Aorta (tissue), 5 donors: ENCODE measurements at places on chromosomes 11 and 22. TPM values are rescaled to one million over a fixed set of nuclear protein-coding genes. Genes with fewer than 3 reads are reported as not detected.

DNA sequence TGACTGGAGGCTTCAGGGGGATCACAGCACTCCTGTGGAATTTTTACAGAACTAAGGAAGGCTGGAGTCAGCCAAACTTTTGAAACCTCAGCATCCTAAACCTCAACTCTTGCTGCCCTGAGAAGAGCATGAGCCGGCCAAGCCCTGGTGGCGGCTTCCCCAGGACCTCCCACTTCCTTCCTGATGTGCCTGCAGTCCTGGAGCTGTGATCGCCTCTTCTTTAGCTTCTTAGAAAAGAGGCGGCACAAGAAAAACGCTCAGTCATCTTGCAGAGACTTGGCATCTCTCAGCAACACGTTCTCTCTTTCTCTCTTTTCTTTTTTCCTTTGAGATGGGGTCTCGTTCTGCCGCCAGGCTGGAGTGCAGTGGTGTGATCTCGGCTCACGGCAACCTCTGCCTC lies 40.4 kb upstream of the AMPD3 start:
- no peaks in the 10 kb centered on the region for H3K36me3 ChIP-seq
- H3K27ac ChIP-seq = no peak overlapping the region
- H3K27me3 ChIP-seq = no peaks in the 10 kb centered on the region
- H3K4me3 ChIP-seq = no peak overlapping the region
- peak; percentile 86 for DNase-seq

DNA sequence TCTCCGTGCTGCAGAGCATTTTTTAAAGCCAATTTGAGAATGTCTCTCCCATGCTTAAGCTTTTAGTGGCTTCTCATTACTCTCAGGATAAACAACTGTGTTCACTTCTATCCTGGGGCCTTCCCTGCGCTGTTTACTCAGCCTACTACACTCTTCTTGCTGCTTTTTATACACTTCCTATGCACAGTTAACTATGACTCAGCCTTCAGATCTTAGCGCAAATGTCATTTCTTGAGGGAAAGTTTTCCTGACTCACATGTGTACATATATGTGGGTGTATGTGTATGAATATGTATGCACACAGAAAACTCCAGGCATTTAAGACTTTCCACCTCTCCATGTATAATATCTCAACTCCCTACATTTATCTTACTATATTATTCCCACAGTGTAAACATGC lies 9.8 kb downstream of the THAP12 start:
- H3K36me3 ChIP-seq = no peaks in the 10 kb centered on the region
- H3K27ac ChIP-seq = no peak overlapping the region
- H3K4me1 ChIP-seq = peaks cover 2% of the 10 kb centered on the region
- no peak for DNase-seq

- DNase-seq = no peak
- no peaks in the 10 kb centered on the region for H3K4me1 ChIP-seq
- H3K36me3 ChIP-seq = no peaks in the 10 kb centered on the region
- H3K27me3 ChIP-seq = no peaks in the 10 kb centered on the region
Observed at GRCh38 chr22:24526191-24526590, 28.7 kb downstream of the GUCD1 start.

- no peak for DNase-seq
- H3K27ac ChIP-seq = no peak overlapping the region
- no peaks in the 10 kb centered on the region for H3K4me1 ChIP-seq
- no peak overlapping the region for H3K4me3 ChIP-seq
- H3K27me3 ChIP-seq = no peaks in the 10 kb centered on the region
- no peaks in the 10 kb centered on the region for H3K36me3 ChIP-seq
Observed at GRCh38 chr11:103528046-103528445, 418.8 kb downstream of the DYNC2H1 start.

GRCh38 chr11:112294688-112295340 lies 34.2 kb upstream of the PLET1 start:
- no peak for DNase-seq
- peaks cover 4% of the 10 kb centered on the region for H3K4me1 ChIP-seq
- no peak overlapping the region for H3K4me3 ChIP-seq
- no peaks in the 10 kb centered on the region for H3K36me3 ChIP-seq
- H3K27ac ChIP-seq = peak overlapping the region; percentile 98
- no peaks in the 10 kb centered on the region for H3K27me3 ChIP-seq

GRCh38 chr22:42990131-42990838 lies 24.7 kb downstream of the PACSIN2 start:
- H3K4me3 ChIP-seq = no peak overlapping the region
- no peaks in the 10 kb centered on the region for H3K36me3 ChIP-seq
- DNase-seq = peak; percentile 77

DNA sequence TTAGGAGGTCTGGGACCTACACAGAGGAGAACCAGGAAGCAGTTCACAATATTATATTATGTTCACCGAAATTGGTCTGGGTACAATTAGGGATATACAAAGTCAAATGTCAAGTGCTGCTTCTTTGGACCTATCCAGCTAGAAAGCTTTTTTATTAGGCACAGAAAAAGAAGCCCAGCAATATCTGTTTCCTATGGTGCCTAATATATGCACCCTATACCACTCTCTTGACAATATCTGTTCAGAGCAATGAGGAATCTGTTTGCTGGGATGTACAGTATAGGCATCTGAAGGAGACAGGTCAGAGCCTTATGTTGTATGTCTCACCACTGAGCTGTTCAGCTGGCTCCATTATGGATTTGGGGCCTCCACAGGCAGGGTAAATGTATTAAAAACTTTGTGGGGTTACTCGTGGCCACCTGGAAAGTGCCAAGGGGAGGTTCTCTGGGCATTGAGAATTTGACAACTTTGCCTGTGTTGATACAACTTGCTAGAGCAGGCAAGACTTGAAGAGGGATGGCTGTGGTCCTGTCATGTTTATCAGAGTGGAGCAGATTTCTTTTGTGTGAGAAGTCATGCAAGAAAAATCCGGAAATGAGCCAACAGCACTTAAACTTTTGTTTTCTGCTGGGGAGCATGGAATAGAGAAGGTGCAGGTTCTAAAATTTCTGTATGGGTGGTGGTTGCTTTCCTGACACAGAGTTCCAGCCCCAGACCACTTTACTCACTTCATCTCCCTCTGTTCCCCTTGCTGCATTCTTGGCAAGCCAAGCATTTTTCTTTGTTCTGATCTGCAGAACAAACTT lies 10.1 kb downstream of the STIM1 start:
- H3K27ac ChIP-seq = peak overlapping the region; percentile 35
- H3K27me3 ChIP-seq = no peaks in the 10 kb centered on the region
- H3K4me1 ChIP-seq = peaks cover 21% of the 10 kb centered on the region
- no peak overlapping the region for H3K4me3 ChIP-seq
- no peaks in the 10 kb centered on the region for H3K36me3 ChIP-seq

DNA sequence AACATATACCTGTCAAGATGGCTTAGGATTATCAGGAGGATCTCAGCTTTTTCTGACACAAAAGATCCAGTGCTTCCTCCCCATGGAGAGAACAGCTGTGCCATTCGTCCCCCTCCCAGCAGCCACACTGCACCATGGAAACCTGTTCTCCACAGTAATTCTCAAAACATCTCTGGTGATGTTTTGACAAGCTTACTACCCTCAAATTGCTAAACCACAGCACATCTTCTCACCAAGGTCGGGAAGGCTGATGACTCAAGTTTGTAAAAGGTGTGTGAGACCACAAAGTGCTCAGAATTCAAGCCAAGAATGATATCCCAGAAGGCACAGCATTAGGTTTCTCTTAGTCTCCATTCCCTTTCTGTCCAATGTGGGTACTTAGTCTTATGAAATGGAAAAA lies 3.9 kb upstream of the RAB38 start:
- H3K27ac ChIP-seq = no peak overlapping the region
- H3K36me3 ChIP-seq = no peaks in the 10 kb centered on the region
- no peaks in the 10 kb centered on the region for H3K27me3 ChIP-seq
- no peaks in the 10 kb centered on the region for H3K4me1 ChIP-seq

- H3K4me3 ChIP-seq = no peak overlapping the region
- no peak overlapping the region for H3K27ac ChIP-seq
- H3K27me3 ChIP-seq = no peaks in the 10 kb centered on the region
Observed at GRCh38 chr11:95153857-95154246, 64.2 kb downstream of the ENDOD1 start.

DNA sequence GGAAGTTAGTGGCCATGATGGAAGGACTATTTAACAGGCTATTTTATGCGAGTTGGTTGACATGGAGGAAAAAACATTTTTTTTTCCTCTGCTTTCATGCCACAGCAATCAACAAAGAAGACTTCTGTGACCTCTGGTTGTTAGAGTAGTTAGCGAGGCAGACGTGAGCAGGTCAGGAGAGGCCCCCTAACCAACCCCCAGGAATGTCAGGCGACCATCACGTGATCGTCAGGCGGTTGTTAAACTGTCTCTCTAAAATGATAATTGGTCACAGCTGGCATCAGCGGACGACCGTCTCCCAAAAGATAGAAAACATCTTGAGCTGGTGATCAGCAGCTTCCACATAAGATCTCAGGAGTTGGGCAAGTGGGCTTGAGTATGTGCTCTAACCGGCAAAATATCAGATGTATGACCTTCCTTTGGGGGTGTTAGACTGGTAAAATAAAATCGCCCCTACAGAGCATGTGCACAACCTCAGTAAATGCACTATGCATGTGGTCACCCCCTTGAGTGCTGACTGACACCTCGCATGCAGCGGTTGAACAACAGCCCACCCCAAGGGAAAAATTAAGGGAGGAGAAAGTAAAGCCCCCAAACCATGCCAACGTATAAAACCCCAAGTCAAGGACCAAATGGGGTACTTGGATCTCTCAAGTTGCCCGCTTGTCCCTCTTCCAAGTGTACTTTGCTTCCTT lies 20.9 kb upstream of the NARS2 start:
- H3K27me3 ChIP-seq = no peaks in the 10 kb centered on the region
- H3K27ac ChIP-seq = no peak overlapping the region
- no peaks in the 10 kb centered on the region for H3K36me3 ChIP-seq
- no peak for DNase-seq
- no peaks in the 10 kb centered on the region for H3K4me1 ChIP-seq

DNA sequence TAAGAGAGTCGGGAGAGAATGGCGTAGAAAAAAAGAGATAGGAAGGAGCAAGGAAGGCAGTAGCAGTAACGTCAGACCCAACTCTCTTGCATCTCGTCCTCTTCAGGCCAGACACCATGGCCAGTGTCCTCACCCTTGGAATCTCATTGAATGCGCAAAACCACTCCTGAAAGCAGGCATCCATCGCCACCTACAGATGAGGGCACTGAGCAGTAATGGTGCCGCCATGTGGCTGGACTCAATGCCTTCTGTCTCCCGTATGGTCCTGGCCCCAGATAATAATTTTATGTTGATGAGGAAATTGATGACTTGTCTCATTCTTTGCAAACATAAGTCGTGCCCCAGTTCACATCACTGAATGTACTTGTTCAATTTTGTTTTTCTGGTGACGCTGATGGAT lies 17.8 kb upstream of the ALX4 start:
- no peak overlapping the region for H3K27ac ChIP-seq
- H3K4me1 ChIP-seq = no peaks in the 10 kb centered on the region
- no peaks in the 10 kb centered on the region for H3K36me3 ChIP-seq

The RAPSN gene
- total RNA-seq = 0.66 TPM

The LINC01488 gene
- not detected for total RNA-seq

The LRRC32 gene
- 130 TPM for total RNA-seq

The DRICH1 gene
- 1.4 TPM for total RNA-seq

The SEPTIN3 gene
- 0.63 TPM for total RNA-seq
